ENCODE measurements at places on chromosomes 5 and 9. TPM values are rescaled to one million over a fixed set of nuclear protein-coding genes. Genes with fewer than 3 reads are reported as not detected.

PRRX2 gene
- 0.25 TPM for total RNA-seq

RAB3C gene
- total RNA-seq = 33.9 TPM

RAPGEF6 gene
- total RNA-seq = 34.4 TPM

CDKN2B-AS1 gene
- total RNA-seq = 0.25 TPM

NTRK2 gene
- total RNA-seq = 151 TPM

FREM1 gene
- total RNA-seq = 1.7 TPM

PCDHGA10 gene
- 14.5 TPM for total RNA-seq

RNF183 gene
- not detected for total RNA-seq

LCN1 gene
- total RNA-seq = not detected

PCDHGB5 gene
- total RNA-seq = 16.2 TPM

DND1 gene
- total RNA-seq = 0.74 TPM

APBA1 gene
- total RNA-seq = 34.2 TPM

GDA gene
- total RNA-seq = 22.6 TPM

Data from temporal lobe (tissue), 4 donors.